ENCODE measurements at places on chromosomes 16 and 17.
A peak's percentile ranks its signal among the peaks of the same experiment; 100 is the strongest.

GRCh38 chr17:58096892-58097291 is 13.7 kb downstream of the DYNLL2 start:
- no peak overlapping the region for H3K4me3 ChIP-seq
- H3K36me3 ChIP-seq = peaks cover 15% of the 10 kb centered on the region
- no peaks in the 10 kb centered on the region for H3K4me1 ChIP-seq
- no peak for DNase-seq
- no peaks in the 10 kb centered on the region for H3K27me3 ChIP-seq
- no peak overlapping the region for H3K27ac ChIP-seq

GRCh38 chr16:85221771-85222154 is 109.5 kb upstream of the CIBAR2 start:
- no peaks in the 10 kb centered on the region for H3K36me3 ChIP-seq
- DNase-seq = peak; percentile 36
- H3K27ac ChIP-seq = peak overlapping the region; percentile 68

GRCh38 chr16:29765167-29766032 is 12.7 kb upstream of the ZG16 start:
- H3K4me3 ChIP-seq = no peak overlapping the region
- H3K36me3 ChIP-seq = no peaks in the 10 kb centered on the region
- H3K4me1 ChIP-seq = peaks cover 27% of the 10 kb centered on the region

DNA sequence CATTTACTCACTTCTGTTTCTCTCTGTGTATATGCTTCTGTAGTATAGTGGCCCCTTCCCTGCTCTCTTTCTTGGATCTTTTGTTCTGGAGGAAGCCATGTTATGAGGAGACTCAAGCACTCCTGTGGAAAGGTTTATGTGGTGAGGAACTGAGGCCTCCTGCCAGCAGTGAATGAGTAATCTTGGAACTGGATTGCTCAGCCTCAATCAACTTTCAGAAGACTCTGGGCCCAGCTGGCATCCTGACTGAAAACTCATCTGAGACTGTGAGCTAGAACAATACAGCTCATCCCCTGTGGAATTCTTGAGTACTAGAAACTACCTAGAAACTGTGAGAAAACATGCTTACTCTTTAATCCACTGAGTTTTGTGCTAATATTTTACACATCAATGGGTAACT is 133.1 kb upstream of the ZKSCAN2 start:
- no peak overlapping the region for H3K4me3 ChIP-seq
- H3K4me1 ChIP-seq = no peaks in the 10 kb centered on the region
- no peaks in the 10 kb centered on the region for H3K27me3 ChIP-seq
